B cell (primary cell): ENCODE measurements at places on chromosomes 7 and 10.

GRCh38 chr10:78190051-78190825, 156.6 kb downstream of the RPS24 start:
- H3K4me3 ChIP-seq, result no peak overlapping the region
- no peaks in the 10 kb centered on the region for H3K4me1 ChIP-seq

DNA sequence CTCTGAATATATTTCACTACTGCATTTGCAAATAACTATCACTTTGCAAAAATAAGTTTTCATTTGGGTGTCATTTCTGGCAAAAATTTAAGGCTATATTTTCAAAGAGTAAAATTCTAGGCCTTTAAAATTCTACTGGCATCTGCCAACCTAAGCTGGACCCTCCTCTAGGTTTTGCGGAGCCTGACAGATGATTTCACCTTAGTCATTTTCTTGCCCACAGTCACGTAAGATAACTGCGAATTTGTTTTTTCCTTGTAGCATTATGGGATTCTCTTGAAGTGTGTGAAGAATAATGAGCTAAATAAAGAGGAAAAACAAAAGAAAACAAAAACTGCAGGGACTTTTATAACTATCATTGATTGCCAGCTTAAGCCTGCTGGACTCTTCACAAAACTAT, 7.8 kb downstream of the MEOX2 start:
- no peak overlapping the region for H3K4me3 ChIP-seq
- H3K36me3 ChIP-seq, result no peaks in the 10 kb centered on the region
- H3K27me3 ChIP-seq, result no peaks in the 10 kb centered on the region
- H3K27ac ChIP-seq, result no peak overlapping the region

GRCh38 chr10:112816033-112816430, 134.0 kb upstream of the TCF7L2 start:
- H3K4me3 ChIP-seq, result no peak overlapping the region
- H3K4me1 ChIP-seq, result no peaks in the 10 kb centered on the region
- no peaks in the 10 kb centered on the region for H3K27me3 ChIP-seq
- DNase-seq, result no peak
- peaks cover 8% of the 10 kb centered on the region for H3K36me3 ChIP-seq

GRCh38 chr10:101694674-101695403, at the start of gene FBXW4:
FBXW4 (minus strand) TSS chr10:101695170; CDS start chr10:101695105, 65 bp downstream.
- peak; percentile 90 for DNase-seq
- peaks cover 14% of the 10 kb centered on the region for H3K4me1 ChIP-seq
- no peaks in the 10 kb centered on the region for H3K27me3 ChIP-seq
- peak within 1 kb of the TSS; percentile 82 for H3K4me3 ChIP-seq
- H3K36me3 ChIP-seq, result peaks cover 5% of the 10 kb centered on the region

- H3K36me3 ChIP-seq, result no peaks in the 10 kb centered on the region
- no peak for DNase-seq
- no peak overlapping the region for H3K4me3 ChIP-seq
- H3K4me1 ChIP-seq, result no peaks in the 10 kb centered on the region
Observed at GRCh38 chr7:80593869-80594586, 44.4 kb upstream of the CD36 start.

GRCh38 chr10:16581202-16581601, 59.5 kb upstream of the C1QL3 start:
- DNase-seq, result no peak
- H3K27ac ChIP-seq, result no peak overlapping the region
- no peak overlapping the region for H3K4me3 ChIP-seq
- no peaks in the 10 kb centered on the region for H3K4me1 ChIP-seq

DNA sequence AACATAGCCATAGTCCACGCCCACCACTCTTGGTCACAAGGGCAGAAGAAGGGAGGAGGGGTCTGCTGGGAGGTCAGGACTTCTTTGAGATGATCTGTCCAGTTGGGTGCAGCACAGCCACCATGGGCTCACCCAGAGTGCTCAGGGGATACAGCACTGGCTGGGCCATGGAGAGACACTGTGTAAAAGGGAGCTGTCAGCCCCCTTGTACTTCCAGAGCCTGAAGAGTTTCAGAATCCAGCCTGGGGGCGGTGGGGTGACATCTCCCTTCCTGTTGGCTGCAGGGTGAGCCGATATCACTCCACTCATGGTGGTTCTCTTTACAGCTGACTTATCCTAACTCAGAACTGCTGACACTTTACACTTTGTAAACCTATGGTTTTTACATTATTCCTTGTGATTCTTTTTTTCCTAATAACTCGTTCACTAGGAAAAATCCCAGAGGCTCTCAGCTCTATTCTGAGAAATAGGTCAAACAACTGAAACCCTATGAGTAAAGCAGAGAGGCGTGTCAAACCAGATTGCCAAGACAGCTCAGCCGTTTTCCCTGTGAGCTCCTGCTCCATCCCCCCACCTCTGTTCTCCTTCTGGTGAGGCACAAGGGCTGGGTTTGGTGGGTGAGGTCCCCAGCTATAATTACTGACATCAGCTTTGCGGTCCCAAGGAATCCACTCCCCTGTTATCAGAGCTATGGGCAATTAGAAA, 3.2 kb upstream of the MRPS24 start:
- peaks cover 24% of the 10 kb centered on the region for H3K36me3 ChIP-seq
- H3K27me3 ChIP-seq, result no peaks in the 10 kb centered on the region
- no peak for DNase-seq
- no peak overlapping the region for H3K27ac ChIP-seq
- H3K4me1 ChIP-seq, result peaks cover 20% of the 10 kb centered on the region

- H3K36me3 ChIP-seq, result no peaks in the 10 kb centered on the region
- no peaks in the 10 kb centered on the region for H3K4me1 ChIP-seq
- no peak overlapping the region for H3K4me3 ChIP-seq
- no peaks in the 10 kb centered on the region for H3K27me3 ChIP-seq
Observed at GRCh38 chr7:44217852-44218402, 17.1 kb downstream of the YKT6 start.

GRCh38 chr7:73364006-73364728, 36.2 kb downstream of the FKBP6 start:
- no peak for DNase-seq
- no peaks in the 10 kb centered on the region for H3K27me3 ChIP-seq
- no peak overlapping the region for H3K4me3 ChIP-seq
- no peaks in the 10 kb centered on the region for H3K36me3 ChIP-seq
- peaks cover 4% of the 10 kb centered on the region for H3K4me1 ChIP-seq
- H3K27ac ChIP-seq, result no peak overlapping the region

DNA sequence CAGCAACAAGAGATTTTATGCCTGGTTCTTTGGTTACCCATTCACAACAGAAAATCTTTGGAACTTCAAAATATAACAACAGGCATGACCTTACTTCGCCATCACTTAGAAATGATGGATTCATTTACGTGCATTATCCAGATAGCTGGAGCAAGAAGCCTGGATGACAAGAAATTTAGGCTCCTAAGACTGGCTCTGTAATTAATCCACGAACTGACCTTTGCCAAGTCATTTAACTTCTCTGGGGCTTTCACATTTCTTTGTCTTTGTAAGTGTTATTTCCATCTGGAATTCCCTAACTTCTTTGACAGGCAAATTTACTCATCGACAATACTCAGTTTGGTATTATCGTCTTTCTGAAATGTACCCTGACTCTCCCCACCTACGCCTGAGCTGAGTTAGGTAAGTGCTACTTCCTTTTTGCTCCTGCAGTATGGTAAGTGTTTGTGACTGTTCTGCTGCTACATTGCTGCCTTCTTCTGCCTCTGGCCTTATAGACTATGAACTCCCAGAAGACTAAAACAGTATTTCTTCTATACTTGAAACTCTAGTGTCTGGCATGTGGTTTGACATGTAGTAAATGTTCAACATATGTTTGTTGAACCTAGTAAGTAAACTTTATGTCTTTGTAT, 5.5 kb upstream of the MDFIC start:
- H3K4me3 ChIP-seq, result no peak overlapping the region
- no peaks in the 10 kb centered on the region for H3K36me3 ChIP-seq
- peaks cover 20% of the 10 kb centered on the region for H3K4me1 ChIP-seq
- H3K27ac ChIP-seq, result peak overlapping the region; percentile 47

GRCh38 chr7:157650131-157650631, 313.4 kb downstream of the DNAJB6 start:
- H3K4me1 ChIP-seq, result no peaks in the 10 kb centered on the region
- H3K27ac ChIP-seq, result no peak overlapping the region
- no peaks in the 10 kb centered on the region for H3K27me3 ChIP-seq
- no peaks in the 10 kb centered on the region for H3K36me3 ChIP-seq

DNA sequence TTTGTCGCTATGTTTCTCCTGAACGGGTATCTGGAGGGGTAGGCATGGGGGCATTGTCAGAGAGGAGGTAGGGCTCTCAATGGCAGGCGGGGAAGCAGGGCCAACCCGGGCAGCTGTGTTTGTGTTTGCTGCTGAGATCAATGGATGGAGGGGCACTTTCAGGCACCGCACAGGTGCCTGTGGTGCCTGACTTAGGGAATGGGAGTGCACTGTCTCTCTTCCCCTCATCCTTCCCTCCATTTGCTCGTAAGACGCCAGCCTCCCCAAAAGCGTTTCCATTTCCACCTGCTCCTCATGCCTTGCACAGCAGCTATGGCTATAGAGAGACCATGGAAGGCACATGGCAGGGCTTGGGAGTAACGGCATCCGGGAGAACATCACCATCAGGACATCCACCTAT, 615.9 kb upstream of the FOXK1 start:
- H3K4me1 ChIP-seq, result no peaks in the 10 kb centered on the region
- no peak overlapping the region for H3K27ac ChIP-seq
- no peak for DNase-seq

- H3K4me3 ChIP-seq, result no peak overlapping the region
- no peaks in the 10 kb centered on the region for H3K27me3 ChIP-seq
- no peaks in the 10 kb centered on the region for H3K4me1 ChIP-seq
- H3K36me3 ChIP-seq, result no peaks in the 10 kb centered on the region
- no peak overlapping the region for H3K27ac ChIP-seq
Observed at GRCh38 chr10:111835574-111835973, 348.0 kb downstream of the GPAM start.

- H3K4me1 ChIP-seq, result no peaks in the 10 kb centered on the region
- DNase-seq, result no peak
- H3K27me3 ChIP-seq, result no peaks in the 10 kb centered on the region
- no peak overlapping the region for H3K4me3 ChIP-seq
- H3K27ac ChIP-seq, result no peak overlapping the region
Observed at GRCh38 chr7:80054356-80054755, 80.3 kb upstream of the GNAI1 start.

DNA sequence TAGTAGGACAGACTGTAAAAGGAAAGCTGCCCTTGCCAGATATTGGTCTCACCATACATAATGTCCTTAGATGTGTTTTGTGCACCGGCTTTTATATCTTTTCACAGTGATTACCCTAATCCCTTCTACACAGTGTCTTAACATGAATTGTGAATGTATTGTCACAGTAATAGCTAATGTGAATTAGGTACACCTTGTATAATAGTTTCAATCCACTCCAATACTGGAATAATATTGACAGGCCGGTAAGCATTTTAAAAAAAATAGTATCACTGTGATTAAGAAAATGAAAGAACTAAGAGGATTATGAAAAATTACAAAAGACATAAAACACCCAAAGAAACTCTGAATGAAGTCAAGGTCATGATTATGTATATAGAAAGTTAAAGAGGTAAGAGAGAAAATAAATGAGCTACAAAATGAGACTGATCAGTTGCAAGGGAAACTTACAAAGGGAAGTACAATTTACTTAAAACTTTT, 420.9 kb downstream of the PLXDC2 start:
- DNase-seq, result no peak
- no peak overlapping the region for H3K27ac ChIP-seq
- H3K27me3 ChIP-seq, result no peaks in the 10 kb centered on the region
- H3K4me3 ChIP-seq, result no peak overlapping the region

GRCh38 chr10:125163803-125164202, 3.4 kb upstream of the CTBP2 start:
- no peaks in the 10 kb centered on the region for H3K36me3 ChIP-seq
- peaks cover 3% of the 10 kb centered on the region for H3K4me1 ChIP-seq
- no peak for DNase-seq
- no peak overlapping the region for H3K4me3 ChIP-seq
- no peak overlapping the region for H3K27ac ChIP-seq
- no peaks in the 10 kb centered on the region for H3K27me3 ChIP-seq

- no peaks in the 10 kb centered on the region for H3K27me3 ChIP-seq
- no peak for DNase-seq
- no peak overlapping the region for H3K27ac ChIP-seq
- no peak overlapping the region for H3K4me3 ChIP-seq
Observed at GRCh38 chr7:26087321-26088091, 64.5 kb upstream of the NFE2L3 start.

- H3K4me1 ChIP-seq, result no peaks in the 10 kb centered on the region
- no peak overlapping the region for H3K27ac ChIP-seq
- H3K4me3 ChIP-seq, result no peak overlapping the region
- no peaks in the 10 kb centered on the region for H3K27me3 ChIP-seq
- no peaks in the 10 kb centered on the region for H3K36me3 ChIP-seq
- no peak for DNase-seq
Observed at GRCh38 chr10:126185676-126186447, 202.4 kb downstream of the ADAM12 start.

DNA sequence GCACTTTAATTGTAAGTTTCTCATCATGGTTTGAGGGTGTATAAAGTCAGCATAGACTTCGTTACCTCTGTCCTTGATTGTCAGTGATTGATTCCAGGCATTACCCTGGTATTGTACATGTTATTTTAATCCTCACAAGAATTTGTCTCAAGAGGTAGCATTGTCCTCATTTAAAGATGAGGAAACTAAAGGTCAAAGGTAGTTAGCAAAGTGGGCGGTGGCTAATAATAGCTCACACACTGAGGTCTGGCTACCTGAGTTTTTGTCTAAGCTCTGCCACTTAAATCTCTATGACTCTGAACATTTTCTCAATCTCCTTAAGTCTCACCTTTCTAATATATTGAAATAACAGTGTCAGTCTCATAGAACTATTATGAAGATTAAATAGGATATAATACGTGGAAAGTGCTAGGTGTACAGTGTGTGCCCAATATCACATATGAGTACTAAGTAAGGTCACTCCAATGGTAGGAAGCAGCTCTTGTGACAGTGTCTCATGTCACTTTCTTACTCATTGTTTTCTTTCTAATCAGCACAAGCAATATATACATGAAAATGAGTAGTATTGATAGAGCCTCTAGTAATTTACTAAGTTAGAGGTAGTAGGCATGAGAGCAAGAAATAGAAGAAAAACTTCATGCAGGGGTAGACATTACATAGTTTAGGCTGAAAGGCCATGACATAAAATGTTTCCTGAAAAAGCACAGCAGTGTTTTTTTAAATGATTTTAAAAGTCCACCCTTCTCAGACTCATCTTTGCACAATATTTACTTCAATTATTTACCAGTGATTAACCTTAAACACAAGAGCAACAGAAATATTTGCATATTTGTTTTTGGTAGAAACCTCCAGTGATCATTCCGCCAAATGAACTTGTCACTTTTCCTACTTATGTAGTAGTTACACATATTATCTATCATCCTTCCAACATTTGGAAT, 21.0 kb downstream of the AHR start:
- H3K27ac ChIP-seq, result no peak overlapping the region
- no peak for DNase-seq
- no peaks in the 10 kb centered on the region for H3K27me3 ChIP-seq
- H3K4me1 ChIP-seq, result no peaks in the 10 kb centered on the region

- H3K4me1 ChIP-seq, result no peaks in the 10 kb centered on the region
- H3K27ac ChIP-seq, result no peak overlapping the region
- no peak overlapping the region for H3K4me3 ChIP-seq
- H3K36me3 ChIP-seq, result peaks cover 7% of the 10 kb centered on the region
Observed at GRCh38 chr7:92769394-92769699, 67.0 kb downstream of the CDK6 start.

GRCh38 chr10:56653289-56653688, 292.2 kb upstream of the ZWINT start:
- no peaks in the 10 kb centered on the region for H3K36me3 ChIP-seq
- H3K27me3 ChIP-seq, result no peaks in the 10 kb centered on the region
- no peaks in the 10 kb centered on the region for H3K4me1 ChIP-seq
- no peak for DNase-seq
- H3K4me3 ChIP-seq, result no peak overlapping the region

- H3K36me3 ChIP-seq, result no peaks in the 10 kb centered on the region
- no peaks in the 10 kb centered on the region for H3K4me1 ChIP-seq
- DNase-seq, result no peak
- H3K27ac ChIP-seq, result no peak overlapping the region
- H3K27me3 ChIP-seq, result no peaks in the 10 kb centered on the region
Observed at GRCh38 chr10:101468159-101468558, 114.2 kb downstream of the BTRC start.
